Activated T-helper 9 cell treated with anti-CD3 and anti-CD28 coated beads, Interleukin-2, amount 50 U/mL, for 16 hours (primary cell): ENCODE measurements at places on chromosomes 5 and 9.

GRCh38 chr9:86577420-86578333 is 223.5 kb upstream of the TUT7 start:
- no peak for DNase-seq

GRCh38 chr9:94014066-94014654 is 59.0 kb upstream of the BARX1 start:
- no peak for DNase-seq

DNA sequence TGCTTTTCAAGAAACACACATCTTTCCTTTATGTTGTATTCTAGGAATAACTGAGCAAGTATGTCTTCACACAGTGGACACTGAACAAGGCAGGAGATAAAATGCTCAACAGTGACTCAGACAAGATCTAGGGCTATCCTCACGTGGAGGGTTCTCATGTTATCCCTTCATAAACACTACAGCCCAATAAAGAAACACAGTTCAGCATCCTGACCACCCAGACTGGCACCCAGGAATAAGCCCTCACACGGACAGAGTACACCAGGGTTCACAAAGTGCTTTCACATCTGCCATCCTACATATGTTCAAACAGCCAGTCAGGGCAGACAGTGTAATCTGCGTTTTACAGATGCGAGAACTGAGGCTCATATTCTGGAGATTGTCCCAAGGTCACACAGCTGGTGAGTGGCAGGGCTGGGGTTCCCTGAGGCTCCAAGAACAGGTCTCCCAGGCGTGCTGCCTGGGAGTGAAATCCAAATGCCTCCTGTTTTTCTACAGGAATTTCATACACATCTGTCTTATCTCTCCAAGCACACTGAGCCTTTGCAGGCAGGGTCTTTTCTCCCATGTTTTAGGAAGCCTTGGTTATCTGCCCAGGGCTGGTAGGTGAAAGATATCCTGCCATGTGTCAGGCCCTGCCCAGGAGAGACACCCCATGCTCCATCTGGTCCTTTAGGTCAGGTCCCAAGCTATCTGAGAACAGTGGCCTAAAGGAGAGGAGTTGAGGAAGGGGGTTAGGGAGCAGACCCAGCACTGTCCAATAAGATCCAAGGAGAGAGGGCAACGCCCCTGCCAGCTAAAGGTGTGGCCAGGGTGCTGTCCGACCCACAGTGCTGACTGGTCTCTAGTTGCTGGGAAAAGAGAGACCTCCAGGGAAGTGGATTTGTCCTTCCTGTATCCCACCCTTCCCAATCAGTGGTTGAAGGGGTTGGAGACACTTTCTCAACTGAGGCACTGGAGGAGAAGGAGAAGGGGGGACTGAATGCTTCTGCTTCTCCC is 47.9 kb upstream of the XPA start:
- no peak for DNase-seq

- DNase-seq: no peak
Measured at GRCh38 chr5:172484664-172485063, 30.3 kb upstream of the SH3PXD2B start.

GRCh38 chr9:136089697-136090045 is 5.4 kb downstream of the NACC2 start:
- DNase-seq: no peak

GRCh38 chr9:6614489-6614888 is 31.0 kb downstream of the GLDC start:
- DNase-seq: no peak

DNA sequence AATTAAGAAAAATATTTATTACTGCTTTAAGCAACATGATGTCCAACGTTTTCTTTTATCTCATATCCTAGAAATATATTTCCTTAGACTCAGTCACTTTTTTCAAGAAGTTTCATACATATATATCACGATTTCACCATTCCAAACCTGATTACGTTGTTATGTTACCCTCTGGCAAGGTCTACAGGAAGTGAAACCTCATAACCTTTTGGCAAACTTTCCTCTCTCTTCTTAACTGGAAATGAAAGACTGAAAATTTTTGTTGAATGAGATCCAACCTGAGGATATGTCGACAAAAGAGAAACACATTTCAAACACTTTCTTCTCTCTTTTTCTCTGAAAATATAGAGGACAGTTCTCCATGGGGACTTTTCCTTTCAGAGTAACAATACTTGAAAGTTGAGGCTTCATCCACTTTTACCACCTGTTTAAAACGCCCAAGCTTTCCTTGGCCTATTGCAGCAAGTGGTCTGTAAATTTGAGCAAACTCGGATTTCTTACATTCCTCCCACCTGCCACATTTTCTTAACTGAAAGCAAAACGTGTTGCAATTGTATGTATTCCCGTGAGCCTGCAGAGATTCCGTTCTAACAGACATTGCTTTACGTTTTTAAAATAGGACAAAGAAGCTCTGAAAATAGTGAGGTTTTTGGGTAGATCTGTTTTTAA is 298.1 kb downstream of the CETN3 start:
- no peak for DNase-seq

DNA sequence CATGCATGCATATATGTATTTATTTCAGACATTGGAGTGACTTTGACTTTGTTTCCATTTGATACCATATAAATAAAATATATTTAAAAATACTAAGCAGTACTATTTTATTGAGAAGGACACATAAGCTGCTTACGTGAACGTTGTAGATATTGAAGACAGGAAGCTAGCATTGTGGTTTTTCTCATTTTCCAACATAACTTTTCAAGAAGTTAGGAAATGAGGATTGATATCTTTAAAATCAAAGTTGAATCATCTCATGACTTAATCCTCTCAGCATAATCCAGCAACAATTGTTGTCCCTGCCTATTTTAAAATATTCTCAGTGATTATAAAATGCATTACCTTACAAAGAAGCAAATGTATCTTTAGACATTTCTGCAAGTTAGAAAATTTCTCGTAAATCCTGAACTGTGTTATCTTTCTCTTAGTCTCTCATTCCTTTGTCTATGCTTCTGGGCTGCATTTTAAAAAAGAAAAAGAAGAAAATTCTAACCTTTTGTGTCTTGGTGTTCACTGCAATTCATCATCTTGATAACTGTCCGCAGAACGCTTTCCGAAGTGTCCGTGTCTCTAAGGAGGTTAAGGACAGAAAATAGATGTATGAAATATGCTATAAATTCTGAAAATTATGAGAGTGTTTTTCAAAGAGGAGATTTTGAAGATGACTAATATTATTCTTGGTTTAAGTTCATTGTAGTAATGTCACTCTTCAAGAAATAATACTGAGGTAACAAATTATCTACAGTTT is 1089.9 kb upstream of the CDH6 start:
- DNase-seq: no peak

GRCh38 chr9:130490981-130491380 is 46.2 kb downstream of the ASS1 start:
- DNase-seq: no peak

GRCh38 chr5:127210042-127210441 is 80.6 kb upstream of the MEGF10 start:
- no peak for DNase-seq

DNA sequence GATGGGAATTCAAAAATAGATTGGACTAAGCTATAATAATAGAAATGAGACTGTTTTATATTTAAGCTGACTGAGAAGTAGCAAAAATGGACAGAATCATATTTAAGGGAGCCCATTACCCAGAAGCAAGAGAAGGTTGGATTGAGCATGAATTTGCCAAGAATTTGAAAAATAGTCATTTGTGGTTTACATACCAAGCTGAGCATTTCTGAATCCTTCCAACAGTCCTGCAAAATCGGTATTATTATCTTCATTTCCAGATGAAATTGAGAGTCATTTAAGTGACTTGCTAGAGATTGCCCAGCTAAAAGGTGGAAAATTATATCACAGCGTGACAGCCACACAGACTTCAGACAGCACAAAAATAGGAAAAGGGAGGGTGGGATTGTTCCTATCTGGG is 48.4 kb downstream of the TNFSF15 start:
- DNase-seq: no peak

DNA sequence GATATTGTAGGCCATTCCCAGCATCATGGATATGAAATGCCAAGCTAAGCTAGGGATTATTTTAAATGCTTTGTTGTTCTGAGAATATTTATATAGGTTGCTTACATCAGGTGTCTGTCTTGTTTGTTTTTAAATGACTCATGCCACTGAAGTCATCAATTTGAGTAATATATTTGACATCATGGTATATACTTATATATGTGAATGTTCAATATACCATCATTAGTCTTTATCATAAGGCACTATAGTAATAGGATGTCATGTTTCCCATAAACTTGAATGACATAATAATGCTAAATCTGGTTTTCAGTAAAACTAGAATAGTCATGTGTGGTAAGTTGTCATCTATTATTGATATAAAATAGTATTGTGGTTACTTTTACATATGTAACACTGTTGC is 13.1 kb downstream of the C9orf85 start:
- no peak for DNase-seq

DNA sequence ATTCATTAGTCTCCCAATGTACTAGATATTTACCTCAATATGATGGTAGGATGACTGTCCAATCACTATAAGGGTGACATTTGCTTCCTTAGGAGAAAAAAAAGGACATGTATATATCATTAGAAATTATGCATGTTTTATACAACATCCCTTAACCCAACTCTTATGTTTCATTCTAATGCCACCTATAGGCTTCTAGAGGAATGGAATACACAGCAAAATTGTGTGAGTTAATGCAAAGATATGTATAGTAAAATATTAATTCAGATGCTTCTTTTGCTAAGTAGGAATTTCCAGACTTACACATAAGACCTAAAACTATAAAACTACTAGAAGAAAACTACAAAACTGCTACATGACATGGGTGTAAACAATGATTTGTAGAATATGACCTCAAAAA is 3.5 kb downstream of the PRXL2C start:
- no peak for DNase-seq

DNA sequence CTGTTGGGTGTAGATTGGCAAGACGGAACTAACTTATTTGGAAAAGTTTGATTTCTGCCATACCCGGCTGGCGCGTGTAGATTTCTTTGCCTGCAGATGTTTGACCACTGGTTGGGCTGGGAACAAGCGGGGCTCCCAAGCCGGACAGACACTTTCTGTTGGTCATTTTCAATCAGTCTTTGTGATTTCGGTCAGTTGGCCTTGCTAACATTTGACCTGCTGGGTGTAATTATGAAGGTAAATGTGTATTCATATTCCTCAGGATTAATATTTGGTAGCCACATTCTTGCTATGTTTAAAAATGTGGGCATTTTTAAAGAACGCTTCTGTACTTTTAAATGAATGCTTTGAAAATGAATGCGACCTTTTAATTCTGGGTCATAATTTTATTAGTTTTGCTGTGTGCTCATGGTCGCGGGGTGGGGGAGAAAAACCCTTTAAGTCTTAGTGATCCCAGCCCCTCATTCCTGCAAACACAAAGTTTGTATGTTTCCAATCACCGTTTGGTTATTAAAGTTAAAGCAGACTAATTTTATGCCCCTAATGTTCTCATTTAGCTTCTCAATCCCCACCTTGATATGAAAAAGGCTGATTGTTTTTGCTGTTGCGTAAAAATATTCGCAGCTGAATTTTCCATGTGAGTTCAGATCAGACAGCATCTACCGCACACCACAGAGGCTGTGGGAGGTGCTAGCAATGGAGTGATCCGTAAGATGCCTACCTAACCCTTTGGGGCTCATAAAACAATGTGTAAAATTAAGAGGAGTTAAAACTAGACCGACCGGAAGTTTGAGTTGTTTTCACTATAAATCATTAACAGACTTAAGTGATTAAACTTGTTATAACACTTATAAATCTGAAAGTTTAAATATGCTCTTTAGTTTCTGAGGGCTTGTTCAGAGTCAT is 1.5 kb downstream of the RASGRF2 start:
- DNase-seq: peak; percentile 23

DNA sequence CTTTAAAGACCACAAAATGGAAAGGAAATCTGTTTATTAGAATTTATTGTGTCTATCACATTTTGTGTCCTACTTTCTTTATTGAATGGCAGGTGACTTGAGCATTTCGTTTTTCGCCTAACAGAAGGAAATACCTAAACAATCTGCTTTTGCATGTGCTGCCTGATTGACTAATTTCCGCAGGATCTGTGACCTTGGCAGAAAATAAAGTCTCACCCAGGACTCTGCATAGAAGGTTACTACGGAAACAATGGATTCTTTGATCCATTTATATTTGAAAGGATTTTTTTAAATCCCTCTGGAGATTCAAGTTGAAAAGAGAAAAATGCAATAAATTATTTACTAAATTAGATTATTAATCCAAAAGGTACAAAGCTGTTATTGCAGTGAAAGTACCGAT is 61.0 kb upstream of the CAST start:
- DNase-seq: no peak

GRCh38 chr5:32027717-32028458 is 146.2 kb downstream of the GOLPH3 start:
- DNase-seq: no peak

DNA sequence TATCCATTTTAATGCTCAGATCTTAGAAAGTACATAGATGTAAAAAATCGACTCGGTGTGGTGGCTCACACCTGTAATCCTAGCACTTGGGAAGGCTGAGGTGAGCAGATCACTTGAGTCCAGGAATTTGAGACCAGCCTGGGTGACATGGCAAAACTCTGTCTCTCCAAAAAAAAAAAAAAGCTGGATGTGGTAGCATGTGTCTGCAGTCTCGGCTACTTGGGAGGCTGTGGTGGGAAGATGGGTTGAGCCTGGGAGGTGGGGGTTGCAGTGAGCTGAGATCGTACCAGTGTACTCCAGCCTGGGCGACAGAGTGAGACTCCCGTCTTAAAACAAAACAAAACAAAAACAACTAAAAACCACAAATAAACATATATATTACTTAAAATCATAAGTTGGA is 61.4 kb downstream of the RASA1 start:
- no peak for DNase-seq

GRCh38 chr5:106093134-106093533 is 1577.6 kb downstream of the EFNA5 start:
- no peak for DNase-seq

DNA sequence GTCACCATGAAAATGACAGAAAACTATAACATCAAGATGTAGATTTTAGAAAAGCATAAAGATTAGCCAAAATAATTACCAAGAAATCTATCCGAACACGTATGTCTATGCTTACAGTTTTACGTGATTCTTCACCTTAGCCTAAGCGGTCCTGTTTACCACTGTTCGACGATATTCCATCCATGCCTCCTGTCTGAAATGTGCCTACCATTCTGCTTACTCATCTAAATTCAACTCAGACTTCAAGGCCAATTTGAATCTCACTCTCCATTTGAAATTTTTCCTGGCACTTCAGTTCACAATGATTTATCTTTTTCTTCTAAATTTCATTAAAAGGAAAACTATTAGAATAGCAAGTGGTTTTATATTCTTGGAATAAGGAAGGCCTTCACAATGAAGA is 15.4 kb downstream of the ZDHHC21 start:
- DNase-seq: no peak

DNA sequence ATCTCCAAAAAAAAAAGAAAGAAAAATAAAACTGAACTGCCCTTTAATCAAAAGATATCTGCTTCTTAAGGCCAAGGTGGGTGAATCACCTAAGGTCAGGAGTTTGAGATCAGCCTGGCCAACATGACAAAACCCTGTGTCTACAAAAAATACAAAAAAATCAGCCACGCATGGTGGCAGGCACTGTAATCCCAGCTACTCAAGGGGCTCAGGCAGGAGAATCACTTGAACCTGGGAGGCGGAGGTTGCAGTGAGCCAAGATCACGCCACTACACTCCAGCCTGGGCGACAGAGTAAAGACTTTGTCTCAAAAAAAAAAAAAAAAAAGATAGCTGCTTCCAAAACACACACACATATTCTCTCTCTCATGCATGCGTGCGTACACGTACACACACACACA is 17.8 kb downstream of the SCAI start:
- DNase-seq: no peak
